Thymus (tissue), 14 donors: ENCODE measurements at places on chromosomes 5 and 9. TPM values are rescaled to one million over a fixed set of nuclear protein-coding genes. Genes with fewer than 3 reads are reported as not detected.

DNA sequence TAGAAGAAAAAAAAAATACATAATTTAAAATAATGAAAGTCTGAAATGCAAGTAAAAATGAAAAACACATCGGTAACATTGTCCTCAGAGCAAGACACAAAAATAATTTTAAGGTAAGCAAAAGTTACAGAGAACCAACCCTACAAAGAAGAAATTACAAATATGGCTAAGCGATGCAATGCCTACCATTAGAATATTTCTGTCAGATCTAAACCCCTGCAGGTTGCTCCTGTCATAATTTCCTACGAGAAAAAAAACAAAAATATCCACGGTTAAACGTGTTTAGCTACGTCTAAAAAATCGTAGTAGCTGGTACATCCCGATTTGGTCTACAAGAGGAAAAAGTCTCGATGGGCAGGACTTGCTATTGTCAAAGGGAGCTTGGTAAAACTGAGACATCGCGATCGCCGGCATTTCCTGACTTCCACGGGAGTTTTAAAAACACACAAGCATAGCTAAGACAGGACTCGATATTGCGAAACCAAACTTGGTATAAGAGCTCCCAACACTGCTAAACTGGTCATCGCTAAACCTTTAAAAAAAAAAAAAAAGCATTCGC lies 1.1 kb upstream of the ANXA2R start:
- no peaks in the 10 kb centered on the region for H3K27me3 ChIP-seq
- H3K4me1 ChIP-seq: peaks cover 8% of the 10 kb centered on the region
- DNase-seq: peak; percentile 57
- peak overlapping the region; percentile 98 for H3K27ac ChIP-seq
- H3K4me3 ChIP-seq: peak overlapping the region; percentile 59

DNA sequence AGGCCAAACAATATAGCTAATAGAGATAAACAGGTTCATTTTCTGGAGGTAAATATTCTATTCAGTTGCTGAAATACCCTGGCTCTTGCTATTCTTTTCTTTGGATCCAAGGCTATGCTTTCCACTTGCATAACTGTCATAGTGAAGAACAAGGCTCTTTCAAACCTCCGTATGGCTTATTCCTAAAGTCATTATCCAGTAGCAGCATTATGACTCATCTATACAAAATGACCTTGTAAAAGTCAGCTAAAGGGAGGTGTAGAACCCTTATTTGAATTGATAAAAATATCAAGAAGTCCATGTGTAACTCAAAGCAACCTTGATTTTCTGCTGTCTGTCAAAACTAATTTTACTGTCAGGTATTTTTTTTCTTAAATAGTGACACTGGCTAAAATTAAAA lies 447.8 kb downstream of the PLK2 start:
- no peaks in the 10 kb centered on the region for H3K27me3 ChIP-seq
- no peak overlapping the region for H3K4me3 ChIP-seq
- DNase-seq: no peak

ATOX1 gene
- 90.5 TPM for total RNA-seq

DNA sequence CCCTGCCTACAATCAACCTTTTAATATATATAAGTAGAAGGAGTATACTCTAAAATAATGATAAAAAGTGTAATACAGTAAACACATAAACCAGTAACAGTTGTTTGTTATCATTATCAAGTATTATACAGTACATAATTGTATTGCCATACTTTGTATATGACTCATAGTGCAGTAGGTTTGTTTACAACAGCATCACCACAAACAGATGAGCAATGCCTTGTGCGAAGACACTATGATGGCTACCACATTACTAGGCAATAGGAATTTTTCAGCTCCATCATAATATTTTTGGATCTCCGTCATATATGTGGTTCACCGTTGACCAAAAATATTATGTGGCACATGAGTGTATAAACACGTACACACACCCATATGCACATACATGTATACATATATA lies 69.7 kb upstream of the APC start:
- H3K27me3 ChIP-seq: no peaks in the 10 kb centered on the region
- H3K36me3 ChIP-seq: no peaks in the 10 kb centered on the region
- no peaks in the 10 kb centered on the region for H3K4me1 ChIP-seq
- no peak overlapping the region for H3K27ac ChIP-seq
- no peak overlapping the region for H3K4me3 ChIP-seq

GRCh38 chr5:107630184-107630583 lies 40.6 kb downstream of the EFNA5 start:
- no peak overlapping the region for H3K4me3 ChIP-seq
- DNase-seq: no peak
- no peaks in the 10 kb centered on the region for H3K36me3 ChIP-seq
- H3K27me3 ChIP-seq: no peaks in the 10 kb centered on the region
- H3K4me1 ChIP-seq: no peaks in the 10 kb centered on the region
- H3K27ac ChIP-seq: no peak overlapping the region

GRCh38 chr5:142301540-142301939 lies 23.3 kb downstream of the SPRY4 start:
- no peaks in the 10 kb centered on the region for H3K36me3 ChIP-seq
- peaks cover 3% of the 10 kb centered on the region for H3K27me3 ChIP-seq
- H3K27ac ChIP-seq: no peak overlapping the region
- H3K4me1 ChIP-seq: no peaks in the 10 kb centered on the region
- H3K4me3 ChIP-seq: no peak overlapping the region

- no peak overlapping the region for H3K27ac ChIP-seq
- H3K4me1 ChIP-seq: peaks cover 8% of the 10 kb centered on the region
- H3K36me3 ChIP-seq: no peaks in the 10 kb centered on the region
- H3K27me3 ChIP-seq: no peaks in the 10 kb centered on the region
Measured at GRCh38 chr5:116038817-116039216, 6.5 kb downstream of the ARL14EPL start.

RIOK2 gene
- total RNA-seq: 39.4 TPM

PTGER4 gene
- total RNA-seq: 22.8 TPM

DNA sequence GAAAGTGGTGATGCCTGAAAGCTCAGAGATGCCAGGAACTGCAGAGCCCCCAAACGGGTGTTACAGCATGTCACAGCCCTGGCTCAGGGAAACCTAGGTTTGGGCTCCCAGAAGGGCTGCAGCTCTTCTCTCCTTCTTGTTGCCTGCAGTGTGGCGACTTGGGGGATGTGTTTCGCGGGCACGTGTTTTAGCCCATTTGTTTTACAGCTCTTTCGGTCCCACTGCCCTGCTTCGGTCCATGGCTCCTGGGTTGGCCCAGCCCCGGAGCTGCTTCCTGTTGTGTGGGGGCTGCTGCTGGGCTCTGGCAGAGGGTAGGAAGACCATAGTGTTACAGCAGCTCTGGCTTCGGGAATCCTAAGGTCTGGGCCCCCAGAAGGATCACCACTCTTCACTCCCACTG lies 222.9 kb upstream of the RIOK2 start:
- DNase-seq: no peak
- no peak overlapping the region for H3K27ac ChIP-seq
- no peaks in the 10 kb centered on the region for H3K36me3 ChIP-seq
- no peak overlapping the region for H3K4me3 ChIP-seq

- no peaks in the 10 kb centered on the region for H3K4me1 ChIP-seq
- no peaks in the 10 kb centered on the region for H3K27me3 ChIP-seq
- H3K27ac ChIP-seq: no peak overlapping the region
- no peak for DNase-seq
- no peak overlapping the region for H3K4me3 ChIP-seq
Measured at GRCh38 chr5:78182838-78183237, 111.7 kb downstream of the AP3B1 start.

- no peak overlapping the region for H3K4me3 ChIP-seq
- H3K36me3 ChIP-seq: peaks cover 2% of the 10 kb centered on the region
- peak; percentile 32 for DNase-seq
- H3K27me3 ChIP-seq: no peaks in the 10 kb centered on the region
- peaks cover 47% of the 10 kb centered on the region for H3K4me1 ChIP-seq
Measured at GRCh38 chr9:77977210-77977611, 54.4 kb downstream of the GNAQ start.

- H3K4me1 ChIP-seq: no peaks in the 10 kb centered on the region
- no peaks in the 10 kb centered on the region for H3K36me3 ChIP-seq
- H3K27me3 ChIP-seq: no peaks in the 10 kb centered on the region
- no peak overlapping the region for H3K27ac ChIP-seq
- DNase-seq: no peak
Measured at GRCh38 chr9:13032585-13032984, 246.9 kb downstream of the MPDZ start.

- no peak overlapping the region for H3K27ac ChIP-seq
- H3K27me3 ChIP-seq: peaks cover 5% of the 10 kb centered on the region
- no peaks in the 10 kb centered on the region for H3K36me3 ChIP-seq
- DNase-seq: no peak
- H3K4me3 ChIP-seq: no peak overlapping the region
- peaks cover 52% of the 10 kb centered on the region for H3K4me1 ChIP-seq
Measured at GRCh38 chr9:130543368-130543767, 36.0 kb upstream of the FUBP3 start.

- no peaks in the 10 kb centered on the region for H3K27me3 ChIP-seq
- DNase-seq: no peak
- H3K27ac ChIP-seq: no peak overlapping the region
- no peaks in the 10 kb centered on the region for H3K4me1 ChIP-seq
- H3K4me3 ChIP-seq: no peak overlapping the region
Measured at GRCh38 chr9:73210886-73211666, 59.4 kb downstream of the ANXA1 start.

DNA sequence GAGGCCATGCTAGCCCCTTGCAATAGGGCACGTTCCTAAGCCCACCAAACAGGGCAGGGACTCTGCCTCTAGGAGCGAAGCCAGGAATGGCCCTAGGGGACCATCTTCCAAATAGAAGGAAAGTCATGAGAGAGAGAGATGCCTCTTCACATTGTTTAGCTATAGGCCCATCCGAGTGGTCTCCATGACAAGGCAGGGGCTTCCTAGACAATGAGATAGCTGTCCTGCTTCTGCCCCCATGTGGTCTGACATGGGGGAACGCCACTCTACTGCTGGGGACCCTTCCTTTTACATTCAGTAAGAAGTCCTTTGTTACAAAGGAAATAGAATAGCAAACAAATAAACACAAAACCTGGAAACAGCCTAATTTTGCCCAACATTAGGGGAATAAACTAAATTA lies 17.9 kb upstream of the KIF4B start:
- H3K36me3 ChIP-seq: no peaks in the 10 kb centered on the region
- DNase-seq: no peak
- H3K27me3 ChIP-seq: no peaks in the 10 kb centered on the region
- H3K27ac ChIP-seq: no peak overlapping the region

DNA sequence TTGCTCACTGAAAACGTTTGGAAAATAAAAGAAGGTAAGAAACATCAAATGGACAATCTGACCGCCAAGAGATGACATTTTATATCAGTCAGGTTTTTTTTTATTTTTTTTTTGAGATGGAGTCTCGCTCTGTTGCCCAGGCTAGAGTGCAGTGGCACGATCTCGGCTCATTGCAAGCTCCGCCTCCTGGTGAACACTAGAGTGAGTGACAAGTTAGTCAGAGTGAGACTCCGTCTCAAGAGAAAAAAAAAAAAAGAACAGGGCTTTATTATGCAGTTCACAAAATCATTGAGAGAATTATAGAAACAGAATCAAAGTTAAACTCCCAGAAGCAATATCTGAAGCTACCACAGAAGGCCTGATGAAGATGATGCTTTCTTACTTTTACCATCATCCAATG lies 70.1 kb downstream of the DTWD2 start:
- H3K27me3 ChIP-seq: no peaks in the 10 kb centered on the region
- H3K36me3 ChIP-seq: no peaks in the 10 kb centered on the region
- no peak overlapping the region for H3K27ac ChIP-seq
- peaks cover 6% of the 10 kb centered on the region for H3K4me1 ChIP-seq
- no peak overlapping the region for H3K4me3 ChIP-seq

GRCh38 chr5:132447196-132447595 lies 43.4 kb downstream of the IRF1 start:
- peaks cover 38% of the 10 kb centered on the region for H3K36me3 ChIP-seq
- H3K4me1 ChIP-seq: peaks cover 75% of the 10 kb centered on the region
- no peaks in the 10 kb centered on the region for H3K27me3 ChIP-seq
- H3K4me3 ChIP-seq: no peak overlapping the region

GRCh38 chr9:106657926-106658325 lies 205.0 kb upstream of the ZNF462 start:
- H3K4me3 ChIP-seq: no peak overlapping the region
- H3K27me3 ChIP-seq: no peaks in the 10 kb centered on the region
- H3K27ac ChIP-seq: no peak overlapping the region
- no peaks in the 10 kb centered on the region for H3K36me3 ChIP-seq
- DNase-seq: no peak

CARTPT gene
- 0.24 TPM for total RNA-seq

RASGRF2 gene
- 0.76 TPM for total RNA-seq

LRRC19 gene
- not detected for total RNA-seq

- no peak overlapping the region for H3K27ac ChIP-seq
- no peaks in the 10 kb centered on the region for H3K4me1 ChIP-seq
- H3K27me3 ChIP-seq: peaks cover 97% of the 10 kb centered on the region
- no peak for DNase-seq
- no peaks in the 10 kb centered on the region for H3K36me3 ChIP-seq
Measured at GRCh38 chr9:136197084-136197875, 7.6 kb downstream of the LHX3 start.

PCDHA10 gene
- total RNA-seq: under 0.01 TPM
